ENCODE measurements at places on chromosomes 7 and 10.

GRCh38 chr7:116227678-116228239 lies 17.4 kb downstream of the TES start:
- no peak for DNase-seq

DNA sequence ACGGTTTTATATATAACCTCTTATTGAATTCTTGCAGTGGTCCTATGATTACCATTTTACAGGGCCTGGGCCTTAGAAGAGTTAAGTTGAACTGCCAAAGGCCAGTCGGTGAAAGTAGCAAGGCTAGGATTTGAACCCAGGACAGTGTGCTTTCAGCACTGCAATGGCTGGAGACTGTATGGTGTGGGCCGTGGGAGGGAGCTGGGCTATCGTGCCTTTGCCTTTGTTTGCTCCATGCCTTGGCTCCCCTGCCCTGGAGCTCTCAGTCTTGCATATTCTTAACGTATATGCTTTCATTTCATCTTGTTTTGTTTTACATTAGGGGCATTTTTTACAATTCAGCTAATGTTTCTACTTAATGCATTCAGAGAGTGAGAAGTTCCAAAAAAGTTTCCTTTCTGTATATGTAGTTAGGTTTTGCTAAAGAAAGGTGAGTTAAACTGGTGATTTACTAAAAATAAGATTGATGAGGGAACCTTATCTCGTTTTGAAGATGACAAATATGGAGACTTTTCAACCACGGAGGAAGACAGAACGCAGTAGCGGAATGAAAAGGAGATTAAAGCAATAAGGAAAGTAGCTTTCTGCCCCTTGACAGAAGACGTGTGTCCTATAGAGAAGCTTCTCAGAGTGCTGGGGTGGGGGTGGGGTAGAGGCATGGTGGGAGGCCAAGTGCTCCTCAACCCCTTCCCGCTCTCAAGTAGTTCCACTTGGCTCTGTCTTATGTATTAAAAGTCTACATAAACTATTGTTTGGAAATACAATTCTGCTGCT lies 82.5 kb downstream of the RTKN2 start:
- no peak for DNase-seq

DNA sequence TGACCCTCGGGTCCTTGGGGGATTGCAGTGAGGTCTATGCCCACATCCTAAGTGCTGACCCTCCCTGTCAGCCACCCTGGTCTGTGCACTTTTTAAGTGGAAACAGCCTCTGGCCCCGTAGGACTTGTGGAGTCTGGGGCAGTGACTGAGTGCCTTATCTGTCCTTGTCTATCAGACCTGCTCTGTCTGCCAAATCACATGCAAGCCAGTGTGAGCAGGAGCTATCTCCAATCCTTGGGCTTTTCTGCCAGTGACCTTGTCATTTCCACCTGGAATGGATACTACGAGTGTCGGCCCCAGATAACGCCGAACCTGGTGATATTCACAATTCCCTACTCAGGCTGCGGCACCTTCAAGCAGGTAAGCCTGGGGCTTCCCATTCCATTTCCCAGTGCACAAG lies 62.7 kb downstream of the C10orf120 start:
- no peak for DNase-seq

DNA sequence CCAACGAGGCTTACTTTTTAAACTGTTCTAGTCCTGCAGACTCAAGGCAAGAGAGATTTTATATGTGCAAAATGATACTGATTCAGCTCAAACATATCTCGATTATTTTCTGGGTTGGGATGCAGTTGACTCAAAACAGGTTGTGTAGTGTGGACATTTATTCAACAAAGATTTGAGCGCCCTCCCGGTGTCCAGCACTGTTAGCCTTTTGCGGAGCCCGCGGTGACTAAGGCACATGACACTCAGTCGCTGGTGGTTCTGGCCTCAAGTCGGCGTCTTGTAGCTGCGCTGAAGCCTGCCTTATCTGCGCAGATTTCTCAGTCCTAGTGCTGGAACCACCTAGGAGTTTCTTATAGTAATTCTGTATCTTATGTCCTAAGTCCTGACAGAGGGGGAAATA lies 938 bp upstream of the CADPS2 start:
- DNase-seq, result peak; percentile 91

- DNase-seq, result no peak
Observed at GRCh38 chr7:117036836-117037235, 83.5 kb downstream of the ST7 start.

Data from ACHN (cell line).